ENCODE measurements at places on chromosomes 3 and 15.

DNA sequence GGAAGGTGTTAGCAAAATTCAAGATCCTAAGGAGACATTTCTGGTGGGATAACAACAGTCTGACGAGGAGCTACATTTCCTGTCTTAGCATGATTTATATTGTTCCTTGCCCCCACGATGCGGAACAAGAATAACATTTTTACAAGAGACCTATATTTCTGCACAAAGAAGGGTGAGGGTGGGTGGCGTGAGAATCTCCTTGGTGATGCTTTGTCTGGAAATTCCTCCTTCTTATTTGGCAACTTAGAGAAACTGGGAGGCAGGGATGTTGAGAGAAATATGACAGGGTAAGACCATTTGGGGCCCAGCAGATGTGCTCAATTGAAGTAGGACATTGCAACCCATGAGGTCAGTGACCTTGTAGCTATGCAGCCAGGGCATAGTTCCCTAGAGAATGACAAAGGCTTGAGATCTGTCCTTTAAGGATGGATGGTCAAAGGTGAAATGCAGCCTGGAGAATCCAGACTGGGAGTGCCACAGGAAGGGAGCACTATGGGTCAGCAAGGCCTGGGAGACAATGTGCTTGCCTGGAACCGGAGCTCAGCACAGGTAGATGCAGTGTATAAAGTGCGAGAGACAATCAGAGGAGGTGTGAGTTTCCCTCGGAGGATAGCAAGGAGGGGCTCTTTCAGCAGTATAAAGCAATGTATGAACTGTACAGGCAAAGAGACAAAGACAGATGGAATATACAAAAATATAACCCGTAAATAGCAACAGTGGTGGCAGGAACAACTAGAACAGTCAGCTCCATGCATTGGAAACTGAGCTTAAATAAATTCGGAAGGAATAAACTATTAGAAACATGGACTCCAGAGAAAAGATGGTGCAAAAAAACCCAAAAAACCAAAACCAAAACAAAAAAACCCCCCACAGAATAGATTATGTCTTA, 317.6 kb upstream of the TBL1XR1 start:
- no peak for DNase-seq

GRCh38 chr3:65927576-65927975, 111.1 kb downstream of the MAGI1 start:
- no peak for DNase-seq

DNA sequence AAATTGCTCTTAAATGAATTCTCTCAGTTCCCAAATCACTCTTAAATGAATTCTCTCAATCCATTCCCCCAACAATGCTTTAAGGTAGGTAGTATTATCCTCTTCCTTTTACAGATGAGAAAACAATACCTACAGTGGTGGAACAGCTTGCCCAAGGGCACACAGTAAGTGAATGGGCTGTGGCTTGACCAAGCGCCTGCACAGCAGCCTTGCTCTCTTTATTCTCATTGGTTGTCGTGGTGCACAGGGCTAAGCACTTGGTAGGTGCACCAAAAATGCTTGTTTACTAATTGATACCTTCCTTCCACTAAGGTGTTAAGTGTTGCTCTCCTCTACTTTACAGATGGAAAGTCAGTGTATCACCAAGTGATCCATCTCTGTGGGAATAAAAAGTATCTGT, 43.3 kb downstream of the FAM43A start:
- no peak for DNase-seq

DNA sequence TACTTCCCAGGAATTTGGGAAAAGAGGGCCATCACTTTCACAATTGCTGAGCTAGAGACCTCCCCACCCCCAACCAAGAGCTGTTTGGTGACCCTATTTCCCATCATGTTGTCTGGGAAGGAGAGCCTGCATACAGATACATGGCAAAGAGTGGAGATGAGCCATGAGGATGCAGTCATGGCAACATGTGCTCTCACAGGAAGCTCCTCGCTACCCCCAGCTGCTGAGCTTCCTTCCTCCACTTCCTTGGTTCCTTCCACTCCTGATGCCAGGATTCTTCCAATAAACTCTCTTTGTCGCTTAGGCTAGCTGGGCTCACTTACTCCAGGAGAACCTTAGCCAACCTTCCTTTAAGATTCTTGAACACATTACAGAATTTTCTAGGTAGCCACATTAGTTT, 48.3 kb upstream of the MUC13 start:
- no peak for DNase-seq

- DNase-seq = no peak
Observed at GRCh38 chr3:147616998-147617619, 207.9 kb downstream of the ZIC1 start.

- no peak for DNase-seq
Observed at GRCh38 chr3:186532598-186533072, 11.5 kb downstream of the CRYGS start.

- DNase-seq = no peak
Observed at GRCh38 chr3:108053067-108053466, 37.8 kb downstream of the CD47 start.

DNA sequence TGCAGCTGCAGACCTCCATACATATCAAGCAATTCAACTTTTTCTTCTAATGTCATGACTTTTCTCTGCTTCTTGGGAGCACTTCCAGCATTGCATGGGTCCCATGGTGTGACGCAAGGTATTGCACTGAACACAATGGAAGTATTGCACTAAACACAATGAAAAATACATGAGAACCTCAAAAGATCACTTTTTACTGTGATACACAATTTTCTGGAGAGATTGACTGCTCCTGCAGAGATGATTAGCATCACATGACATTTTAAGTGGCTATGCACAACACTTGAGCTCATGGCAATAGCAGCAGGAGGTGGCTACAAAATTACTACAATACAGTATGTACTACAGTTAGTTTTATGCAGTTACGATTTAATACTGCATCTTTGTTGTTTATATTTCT, 113.5 kb upstream of the BHLHE40 start:
- DNase-seq = no peak

GRCh38 chr15:89664441-89665350, 9.4 kb upstream of the KIF7 start:
- DNase-seq = no peak

- no peak for DNase-seq
Observed at GRCh38 chr3:168512802-168513201, 417.1 kb upstream of the GOLIM4 start.

- DNase-seq = peak; percentile 49
Observed at GRCh38 chr3:197541756-197542539, 13.8 kb downstream of the BDH1 start.

GRCh38 chr3:195698325-195698646, 22.5 kb upstream of the MUC20 start:
- no peak for DNase-seq

DNA sequence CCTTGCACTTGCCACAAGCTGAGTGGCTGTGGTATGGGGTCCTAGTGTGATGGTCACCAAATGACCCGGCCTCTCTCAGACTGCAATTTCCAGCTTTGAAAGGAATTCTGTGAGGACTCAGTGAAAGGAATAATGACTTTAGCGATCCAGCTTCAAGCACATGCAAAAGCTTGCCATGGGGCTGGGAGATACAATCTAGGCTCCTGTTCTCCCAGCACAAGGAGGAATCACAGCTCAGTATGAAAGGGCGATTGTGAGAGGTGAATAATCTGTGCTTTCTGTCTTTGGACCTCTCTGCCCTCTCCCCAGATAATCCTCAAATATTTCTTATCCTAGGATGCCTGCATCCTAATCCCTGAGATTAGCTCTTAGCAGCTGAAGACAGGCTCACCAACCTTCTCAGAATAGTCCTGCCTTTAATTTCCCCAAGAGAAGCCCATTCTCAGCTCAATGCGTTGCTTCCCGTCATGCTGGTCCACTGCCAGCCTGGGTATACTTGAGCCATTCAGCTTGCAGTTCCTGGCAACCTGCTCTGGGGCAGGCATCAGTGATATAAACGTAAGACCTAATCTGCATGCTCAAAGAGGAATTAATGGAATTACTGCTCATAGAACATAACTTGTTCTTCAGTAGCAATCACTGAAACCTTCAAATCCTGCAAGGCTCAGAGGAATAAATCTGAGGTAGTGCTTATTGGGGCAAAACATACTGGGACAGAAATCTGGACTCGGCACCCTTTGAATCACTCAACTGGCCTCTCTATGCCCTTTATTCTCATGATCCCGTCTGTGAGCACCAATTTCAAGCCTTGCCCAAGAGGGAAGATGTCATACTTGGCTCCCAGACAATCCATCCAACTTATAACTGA, 15.1 kb downstream of the TLNRD1 start:
- no peak for DNase-seq

GRCh38 chr15:73924171-73924921, 1.9 kb upstream of the LOXL1 start:
- no peak for DNase-seq

DNA sequence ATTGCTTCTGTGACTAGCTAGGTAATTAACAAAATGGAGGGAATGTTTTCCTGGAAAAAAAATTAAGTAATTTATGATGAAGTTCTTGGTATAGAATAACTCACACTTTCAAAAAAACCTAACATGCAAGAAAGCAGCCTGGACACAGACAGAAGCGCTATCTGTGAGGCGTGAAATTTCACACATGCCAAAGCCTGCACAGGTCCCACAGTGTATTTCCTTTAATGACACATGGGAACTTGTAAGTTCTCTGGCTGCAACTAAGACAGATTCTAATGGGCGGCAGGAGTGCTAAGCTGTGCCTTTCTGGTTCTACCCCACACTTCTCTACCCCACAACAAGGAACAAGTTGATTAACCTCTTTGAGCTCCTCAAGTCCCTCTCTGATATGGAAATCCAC, 84.9 kb upstream of the NEO1 start:
- DNase-seq = no peak

DNA sequence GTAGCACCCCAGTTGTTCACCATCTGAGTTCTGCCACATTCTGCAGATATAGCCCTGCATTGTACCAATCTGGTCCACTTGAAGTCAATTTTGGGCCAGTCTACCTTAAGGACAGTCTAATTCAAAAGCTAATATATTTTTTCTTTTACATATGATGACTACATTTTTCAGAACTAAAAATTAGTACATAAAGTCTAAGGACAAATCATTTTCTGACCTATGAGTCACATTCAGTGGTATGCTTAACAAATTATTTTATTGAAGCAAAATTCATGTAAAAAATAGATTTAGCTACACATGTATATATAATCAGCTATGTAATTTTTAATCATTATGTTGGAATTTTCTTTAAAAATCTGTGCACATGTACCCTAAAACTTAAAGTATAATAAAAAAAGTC, 52.1 kb upstream of the IL12A start:
- DNase-seq = no peak

- DNase-seq = no peak
Observed at GRCh38 chr15:84833447-84834228, 16.5 kb downstream of the ALPK3 start.

DNA sequence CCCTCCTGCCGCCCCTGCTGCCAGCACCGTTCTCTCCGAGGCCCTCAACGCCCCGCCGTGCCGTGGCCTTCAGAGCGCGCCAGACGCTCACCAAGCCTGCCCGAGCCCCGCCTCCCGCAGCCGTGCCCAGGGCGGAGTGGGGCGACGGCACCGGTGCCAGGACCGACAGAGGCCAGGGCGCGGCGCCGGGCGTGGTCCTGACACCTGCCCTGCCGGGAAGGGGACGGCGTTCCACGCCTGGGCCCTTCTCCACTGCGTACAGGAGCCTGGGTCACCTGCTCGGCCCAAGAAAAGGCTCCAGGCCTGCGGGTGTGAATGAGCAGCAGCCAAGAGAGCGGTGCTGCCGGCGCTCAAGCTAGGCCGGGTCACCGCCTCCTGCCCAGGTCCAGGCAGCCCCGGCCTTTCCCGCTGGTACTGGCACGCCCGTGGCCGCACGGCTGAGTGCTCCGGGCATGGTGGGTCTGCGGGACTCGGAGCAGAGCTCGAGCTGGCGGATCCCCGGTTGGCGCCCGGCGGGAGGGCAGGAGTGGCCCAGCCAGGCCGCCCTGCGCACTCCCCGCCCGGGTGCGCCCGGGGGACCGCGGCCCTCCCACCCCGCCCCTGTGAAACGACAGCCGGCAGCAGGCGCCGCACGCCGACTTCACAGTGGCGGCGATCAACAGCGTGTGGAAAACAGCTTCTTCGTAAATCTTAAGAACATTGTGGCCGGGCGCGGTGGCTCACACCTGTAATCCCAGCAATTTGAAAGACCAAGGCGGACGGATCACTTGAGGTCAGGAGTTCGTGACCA, 4.2 kb downstream of the OCA2 start:
- DNase-seq = no peak

- no peak for DNase-seq
Observed at GRCh38 chr3:157493627-157494550, 9.3 kb downstream of the VEPH1 start.

DNA sequence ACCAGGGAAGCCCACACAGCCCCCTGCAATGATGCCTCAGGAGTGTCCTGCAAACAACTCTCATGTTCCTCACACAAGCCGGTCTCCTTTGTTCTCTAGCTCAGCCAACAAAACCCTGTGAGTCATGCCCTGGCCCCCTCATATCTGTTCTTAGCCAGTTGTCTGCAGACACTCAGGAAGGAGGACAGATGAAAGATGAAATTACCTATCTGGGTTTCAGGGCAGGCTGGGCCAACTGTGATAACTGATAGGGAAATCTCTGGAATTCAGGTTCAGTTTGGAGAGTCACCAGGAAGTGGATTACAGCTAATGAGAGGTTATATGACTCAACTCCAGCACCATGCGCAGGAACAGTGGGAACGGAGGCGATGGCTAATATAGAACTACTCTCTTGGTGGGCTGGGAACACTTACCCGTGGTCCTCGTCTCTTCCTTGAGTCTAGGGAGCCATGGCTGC, 352.0 kb upstream of the ADAMTS9 start:
- no peak for DNase-seq

DNA sequence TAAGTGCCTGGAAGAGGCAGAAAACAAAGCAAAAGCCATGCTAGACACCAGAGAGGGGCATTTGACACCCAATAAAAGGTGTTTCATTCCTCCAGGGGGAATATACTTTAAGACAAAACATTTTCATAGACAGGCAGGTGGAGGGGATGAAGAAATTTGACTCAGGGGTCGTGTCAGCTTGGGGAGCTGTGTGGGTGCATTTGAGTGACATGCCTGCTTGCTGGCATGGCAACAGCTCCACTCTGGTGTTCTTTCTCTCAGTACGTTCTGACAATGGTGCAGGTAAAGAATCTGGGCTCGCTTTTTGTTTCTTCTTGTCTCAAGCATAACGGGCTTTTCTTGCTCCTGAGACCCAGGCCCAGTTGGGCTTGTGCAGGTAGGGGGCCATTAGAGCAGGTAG, 292.9 kb upstream of the ATP10A start:
- no peak for DNase-seq

All from nucleus accumbens (tissue), 56 donors.